ENCODE measurements at places on chromosomes 2 and 18. TPM values are rescaled to one million over a fixed set of nuclear protein-coding genes. Genes with fewer than 3 reads are reported as not detected.

ACADL gene
- 0.51 TPM for total RNA-seq

TACR1 gene
- not detected for total RNA-seq

DTNA gene
- total RNA-seq: 28.2 TPM

TMEM163 gene
- not detected for total RNA-seq

Measured in fibroblast of lung (primary cell).